ENCODE measurements at places on chromosomes 5 and 9. TPM values are rescaled to one million over a fixed set of nuclear protein-coding genes. Genes with fewer than 3 reads are reported as not detected.

DNA sequence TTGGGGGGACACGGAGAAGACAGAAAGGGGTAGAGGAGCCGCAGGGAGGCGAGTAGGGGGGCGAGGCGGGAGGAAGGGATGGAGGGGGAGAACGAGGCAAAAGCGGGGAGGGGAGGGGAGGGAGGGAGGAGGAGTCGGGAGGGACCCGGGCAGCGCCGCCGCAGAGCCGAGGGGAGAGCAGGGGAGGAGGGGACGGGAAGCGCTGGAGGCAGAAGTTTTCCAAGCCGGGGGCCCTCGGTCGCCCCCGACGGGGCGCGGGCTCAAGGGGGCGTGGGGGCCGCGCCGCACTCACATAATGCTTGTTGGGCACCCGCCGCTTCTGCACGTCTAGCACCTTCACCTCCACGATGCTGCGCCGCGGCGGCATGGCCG lies 353 bp downstream of the SH3PXD2B start:
- DNase-seq: peak; percentile 63

The SAXO1 gene
- total RNA-seq: not detected

The MEIKIN gene
- not detected for total RNA-seq

DNA sequence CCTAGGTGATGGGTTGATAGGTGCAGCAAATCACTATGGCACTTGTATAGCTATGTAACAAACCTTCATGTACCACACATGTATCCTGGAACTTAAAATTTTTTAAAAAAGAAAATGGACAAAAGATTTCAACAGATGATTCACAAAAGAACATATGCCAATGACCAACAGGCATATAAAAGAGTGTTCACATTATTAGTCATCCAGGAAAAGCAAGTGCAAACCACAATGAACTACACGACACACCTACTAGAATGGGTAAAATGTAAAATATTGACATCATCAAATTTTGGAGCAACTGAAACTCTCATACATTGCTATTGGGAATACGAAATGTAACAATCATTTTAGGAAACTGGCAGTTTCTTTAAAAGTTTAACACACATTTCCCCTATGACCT lies 109.9 kb downstream of the YIPF5 start:
- no peak for DNase-seq

DNA sequence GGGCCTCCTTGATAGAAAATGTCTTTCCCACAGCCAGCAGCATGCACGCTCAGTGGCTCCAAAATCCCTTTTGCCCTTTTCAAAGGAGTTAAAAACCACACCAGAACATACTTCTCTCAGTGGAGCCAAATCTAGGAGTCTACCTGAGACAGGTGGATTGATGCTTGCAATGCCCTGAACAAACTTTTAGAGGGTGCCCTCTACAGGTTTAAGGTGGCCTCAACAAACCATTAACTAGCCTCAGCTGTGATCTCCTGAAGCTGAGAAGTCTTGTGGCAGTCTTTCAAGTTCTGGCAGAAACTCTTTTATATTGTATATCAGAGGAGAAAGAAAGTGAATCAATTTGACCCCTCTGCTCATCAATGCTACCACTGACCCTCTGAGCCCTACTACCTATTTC lies 125.4 kb downstream of the MED27 start:
- no peak for DNase-seq

- no peak for DNase-seq
Measured at GRCh38 chr5:74616236-74617146, 24.0 kb downstream of the ENC1 start.

GRCh38 chr5:147169399-147169798 lies 65.4 kb upstream of the STK32A start:
- DNase-seq: no peak

GRCh38 chr5:67120032-67120431 lies 76.6 kb downstream of the CD180 start:
- no peak for DNase-seq

GRCh38 chr9:100939636-100940035 lies 88.9 kb upstream of the PLPPR1 start:
- DNase-seq: no peak

The DOCK2 gene
- total RNA-seq: 7.5 TPM

The KCNV2 gene
- total RNA-seq: not detected

The TMEM252 gene
- total RNA-seq: not detected

The LCN9 gene
- total RNA-seq: not detected

DNA sequence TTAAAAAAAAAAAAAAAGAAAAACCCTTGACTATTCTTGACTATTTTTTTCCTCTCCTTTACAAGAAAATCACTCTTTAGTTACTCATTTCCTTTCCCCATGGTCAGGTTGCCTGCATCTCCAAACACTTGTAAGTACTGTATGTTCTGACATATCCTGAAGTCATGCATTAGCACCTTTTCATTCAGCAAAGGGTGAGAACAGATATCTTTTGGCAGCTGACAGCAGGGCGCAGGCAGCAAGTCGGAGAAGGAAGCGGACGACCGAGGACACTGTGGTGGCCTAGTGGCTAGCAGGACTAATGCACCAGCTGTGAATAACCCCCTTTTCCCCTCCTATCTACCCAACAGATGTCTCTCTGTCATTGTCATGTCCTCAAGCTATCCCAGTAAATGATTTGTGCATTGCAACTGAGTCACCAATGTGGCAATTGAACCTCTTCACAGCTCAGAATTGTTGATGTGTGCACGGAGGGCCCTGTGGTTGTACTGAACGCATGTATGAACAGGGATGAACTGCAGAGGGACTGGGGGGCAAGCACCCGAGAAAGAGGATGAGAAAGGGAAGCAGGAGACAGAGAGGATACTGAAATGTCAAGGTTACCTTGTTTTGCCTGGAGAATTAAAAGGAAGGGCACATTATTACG lies 996.0 kb upstream of the ARRDC3 start:
- DNase-seq: peak; percentile 43

The STKLD1 gene
- total RNA-seq: 0.17 TPM
